Heart left ventricle (tissue), 16 donors: ENCODE measurements at places on chromosomes 3 and 15. TPM values are rescaled to one million over a fixed set of nuclear protein-coding genes. Genes with fewer than 3 reads are reported as not detected.

SLC2A2 gene
- total RNA-seq, result not detected

GPR160 gene
- 1.1 TPM for total RNA-seq

GRCh38 chr3:34808287-34808686 lies 831.0 kb upstream of the ARPP21 start:
- DNase-seq, result no peak

DNA sequence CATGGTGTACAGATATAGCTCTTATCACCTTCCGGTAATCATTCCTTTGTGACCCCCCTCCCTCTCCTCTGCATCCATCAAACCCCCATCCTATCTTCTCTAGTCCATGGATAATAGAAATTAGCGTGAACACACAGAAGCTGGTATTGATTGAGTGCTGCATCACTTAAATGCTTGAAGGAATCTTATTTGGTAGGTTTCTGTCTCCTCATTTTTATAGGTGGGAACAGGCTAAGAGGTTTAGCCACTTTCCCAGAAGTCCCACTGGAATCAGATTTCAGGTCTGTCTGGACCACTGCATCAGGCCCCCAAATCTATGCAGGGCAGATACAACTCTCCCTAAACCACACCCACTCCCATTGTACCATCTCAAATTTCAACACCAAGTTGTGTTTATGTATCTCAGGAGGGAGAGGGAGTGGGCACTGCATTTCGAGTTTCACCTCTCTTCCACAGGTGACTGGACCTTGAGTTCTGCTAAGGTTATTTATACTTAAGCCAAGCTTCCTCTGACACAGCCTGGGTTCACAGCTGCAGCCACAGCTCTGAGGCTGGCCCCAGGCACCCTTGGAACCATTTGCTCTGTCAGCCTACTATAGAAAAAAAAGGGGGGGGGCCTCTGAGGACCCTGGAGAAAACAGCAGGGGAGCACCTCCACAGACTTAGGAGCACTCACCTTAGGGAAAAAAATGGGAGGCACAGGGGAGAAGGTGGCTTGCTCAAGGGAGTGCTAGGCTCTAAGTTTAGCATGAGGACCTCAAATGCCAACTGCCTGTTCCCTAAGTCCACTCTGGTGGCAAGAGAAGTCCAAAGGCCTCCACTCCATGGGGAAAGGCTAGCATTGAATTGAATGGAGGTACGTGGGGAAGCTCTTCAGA lies 2.1 kb upstream of the NMB start:
- no peak for DNase-seq

DNA sequence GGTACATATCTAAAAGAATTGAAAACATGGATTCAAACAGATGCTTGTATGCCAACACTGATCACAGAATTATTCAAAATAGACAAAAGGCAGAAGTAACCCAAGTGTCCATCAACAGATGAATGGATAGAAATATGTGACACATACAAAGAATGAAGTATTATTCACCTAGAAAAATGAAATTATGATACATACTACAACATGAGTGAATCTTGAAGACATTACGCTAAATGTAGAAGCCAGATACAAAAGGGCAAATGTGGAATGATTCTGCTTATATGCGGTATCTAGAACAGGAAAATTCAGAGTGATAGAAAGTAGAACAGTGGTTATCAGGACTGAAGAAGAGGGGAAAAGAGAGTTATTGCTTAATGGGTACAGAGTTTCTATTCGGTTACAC lies 26.2 kb upstream of the SLC12A8 start:
- DNase-seq, result no peak

CYP11A1 gene
- 0.09 TPM for total RNA-seq

DNA sequence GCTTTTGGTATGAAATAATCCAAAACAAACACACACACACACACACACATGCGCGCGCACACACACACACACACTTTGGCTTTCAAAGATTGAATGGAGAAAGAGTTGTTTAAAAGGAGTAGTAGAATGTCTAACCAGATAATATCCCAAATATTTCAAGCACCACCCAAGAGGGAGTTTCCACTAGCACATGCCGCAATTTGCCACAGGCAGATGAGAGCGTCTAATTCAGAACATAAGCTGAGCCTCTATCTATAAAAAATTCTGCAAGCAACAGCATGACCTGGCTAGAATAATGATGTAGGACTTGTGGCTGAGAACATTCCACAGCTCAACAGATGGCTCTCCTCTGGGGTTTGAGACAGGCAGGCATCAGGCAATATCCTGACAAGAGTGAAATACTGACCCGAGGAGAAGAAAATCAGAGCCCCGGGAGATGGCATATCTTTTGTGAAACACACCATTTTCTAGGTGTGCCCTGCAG lies 302.5 kb upstream of the GADL1 start:
- peak; percentile 52 for DNase-seq

TNFSF10 gene
- total RNA-seq, result 19.3 TPM

DNA sequence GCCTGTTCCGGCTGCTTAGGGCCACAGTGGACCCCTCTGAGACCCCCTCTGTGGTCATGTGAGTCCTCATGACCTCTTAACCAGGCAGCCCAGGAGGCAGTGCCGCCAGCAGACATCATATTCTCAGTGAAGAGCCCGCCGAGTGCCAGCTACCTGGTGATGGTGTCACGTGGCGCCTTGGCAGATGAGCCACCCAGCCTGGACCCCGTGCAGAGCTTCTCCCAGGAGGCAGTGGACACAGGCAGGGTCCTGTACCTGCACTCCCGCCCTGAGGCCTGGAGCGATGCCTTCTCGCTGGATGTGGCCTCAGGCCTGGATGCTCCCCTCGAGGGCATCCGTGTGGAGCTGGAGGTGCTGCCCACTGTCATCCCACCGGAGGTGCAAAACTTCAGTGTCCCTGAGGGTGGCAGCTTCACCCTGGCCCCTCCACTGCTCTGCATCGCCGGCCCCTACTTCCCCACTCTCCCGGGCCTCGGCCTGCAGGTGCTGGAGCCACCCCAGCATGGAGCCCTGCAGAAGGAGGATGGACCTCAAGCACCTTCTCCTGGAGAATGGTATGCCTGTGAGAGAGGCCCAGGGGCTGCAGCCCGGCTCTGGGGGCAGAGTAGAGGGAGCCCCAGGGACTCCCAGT lies 176.1 kb downstream of the TBC1D2B start:
- DNase-seq, result peak; percentile 46

PAK6 gene
- 17.4 TPM for total RNA-seq

DNA sequence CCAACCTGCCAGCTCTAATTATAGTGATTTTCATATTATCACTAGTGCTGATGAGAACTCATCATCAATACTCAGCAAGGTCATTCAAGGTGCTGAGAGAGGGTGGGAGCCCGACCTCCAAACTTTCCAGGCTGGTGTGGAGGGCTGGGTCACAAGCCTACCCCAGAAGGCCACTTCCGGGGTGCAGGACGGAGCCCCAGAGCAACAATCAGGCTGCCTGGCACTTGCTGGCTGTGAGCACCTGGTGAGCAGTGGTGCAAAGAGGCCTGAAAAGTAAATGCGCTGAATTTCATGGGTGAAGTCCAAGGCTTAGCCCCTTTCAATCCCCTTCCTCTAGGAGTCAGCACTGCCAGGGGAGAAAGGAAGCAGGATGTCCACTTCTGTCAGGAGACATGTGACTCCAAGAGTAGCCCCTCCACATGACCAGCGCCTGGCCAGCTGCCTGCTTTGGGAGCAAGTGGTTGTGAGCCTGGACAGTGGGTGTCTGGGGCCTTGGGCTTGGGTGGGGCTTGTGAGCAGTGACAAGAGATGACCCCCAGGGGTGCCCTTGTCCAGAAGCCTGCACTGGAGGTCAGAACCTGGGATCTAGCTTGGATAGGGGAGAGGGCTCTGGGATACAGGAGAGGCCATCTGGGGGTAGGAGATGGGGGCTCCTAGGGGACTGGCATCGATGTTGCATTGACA lies 165.0 kb upstream of the TLE3 start:
- no peak for DNase-seq

ITIH4 gene
- total RNA-seq, result 1.7 TPM

GRCh38 chr15:84947947-84948830 lies 33.5 kb upstream of the PDE8A start:
- DNase-seq, result peak; percentile 52

DNA sequence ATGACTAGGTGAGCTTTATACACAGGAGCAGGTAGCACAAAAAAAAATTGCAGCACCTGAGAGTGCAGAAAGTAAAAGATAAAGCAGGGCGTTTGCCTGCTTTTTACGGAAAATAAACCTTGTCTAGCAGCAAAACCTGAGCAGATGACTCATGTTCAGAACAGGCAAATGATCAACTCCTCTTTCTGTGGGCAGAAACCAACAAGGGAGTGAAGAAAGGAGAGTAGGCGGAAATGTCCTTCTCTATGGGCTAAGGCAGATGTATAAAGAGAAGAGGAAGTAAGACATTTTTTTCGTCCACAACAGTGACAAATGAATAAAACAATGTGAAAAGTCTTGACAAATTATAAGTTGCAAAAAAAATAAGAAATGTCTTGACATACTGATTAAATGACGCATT lies 24.5 kb upstream of the GMNC start:
- no peak for DNase-seq

DNA sequence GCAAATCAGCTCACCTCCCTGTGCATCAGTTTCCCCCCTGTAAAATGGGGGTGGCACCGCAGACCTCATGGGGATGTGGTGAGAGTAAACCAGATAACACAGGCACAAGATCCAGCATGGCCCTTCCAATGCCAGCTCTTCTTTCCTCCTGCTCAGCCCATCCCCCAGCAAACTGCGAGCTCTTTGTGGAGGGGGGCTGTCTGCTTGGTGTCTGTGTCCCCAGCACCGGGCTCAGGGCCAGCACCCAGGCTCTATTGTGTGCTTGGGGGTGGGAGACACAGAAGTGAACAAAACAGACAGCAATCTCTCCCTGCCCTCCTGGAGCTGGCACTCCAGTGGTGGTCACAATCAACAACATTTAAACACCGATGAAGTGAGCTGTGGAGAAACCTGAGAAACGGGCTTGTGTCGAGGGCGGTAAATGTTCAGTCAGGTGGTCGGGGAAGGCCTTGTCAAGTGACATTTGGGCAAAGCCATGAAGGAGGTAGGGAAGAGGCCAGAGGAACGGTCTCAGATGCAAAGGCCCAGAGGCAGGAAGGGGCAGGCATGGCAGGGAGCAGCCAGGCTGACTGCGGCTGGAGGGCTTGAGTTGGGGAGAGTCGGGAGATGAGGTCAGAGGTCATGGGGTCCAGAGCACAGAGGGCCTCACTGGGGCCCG lies 28.4 kb downstream of the GRIP2 start:
- peak; percentile 13 for DNase-seq

DNA sequence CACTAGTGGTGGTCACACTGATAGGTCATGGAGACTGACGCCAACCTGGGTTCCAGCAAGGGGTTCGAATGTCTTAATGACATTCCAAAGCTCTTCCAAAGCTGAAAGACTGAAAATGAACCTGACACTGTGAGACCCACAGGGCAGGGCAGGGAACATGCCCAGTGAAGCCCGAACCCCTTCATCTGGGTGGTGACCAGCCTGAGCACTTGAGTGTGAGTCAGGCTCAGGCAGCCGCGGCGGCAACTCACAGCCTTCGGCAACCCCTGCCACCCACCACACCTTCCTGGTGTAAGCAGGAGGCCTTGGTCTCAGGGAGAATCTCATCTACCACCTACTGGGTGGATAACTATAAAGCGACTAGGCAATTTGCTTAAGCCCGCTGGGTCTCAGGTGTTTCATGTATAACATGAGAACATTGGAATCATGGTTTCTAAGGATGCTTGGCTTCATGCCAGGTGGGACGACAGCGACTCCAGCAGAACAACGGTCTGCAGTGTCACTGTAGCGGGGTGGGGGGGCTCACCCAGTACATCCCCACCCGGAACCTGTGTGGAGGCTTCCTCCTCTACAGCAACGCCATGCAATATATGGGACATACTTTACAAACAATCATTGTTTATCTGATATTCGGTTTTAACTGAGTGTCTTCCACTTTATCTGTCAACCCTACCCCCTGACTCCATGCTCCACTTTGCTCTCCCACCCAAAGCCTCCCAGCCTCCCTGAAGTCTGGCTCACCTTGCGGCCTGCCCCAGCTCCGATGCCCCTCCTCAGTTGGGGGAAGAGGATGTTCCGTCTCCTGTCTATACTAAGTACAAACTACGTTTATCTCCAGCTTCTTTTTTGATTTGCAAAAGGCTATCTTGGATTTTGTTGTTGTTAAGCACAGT lies 125.0 kb upstream of the MEF2A start:
- no peak for DNase-seq

DNA sequence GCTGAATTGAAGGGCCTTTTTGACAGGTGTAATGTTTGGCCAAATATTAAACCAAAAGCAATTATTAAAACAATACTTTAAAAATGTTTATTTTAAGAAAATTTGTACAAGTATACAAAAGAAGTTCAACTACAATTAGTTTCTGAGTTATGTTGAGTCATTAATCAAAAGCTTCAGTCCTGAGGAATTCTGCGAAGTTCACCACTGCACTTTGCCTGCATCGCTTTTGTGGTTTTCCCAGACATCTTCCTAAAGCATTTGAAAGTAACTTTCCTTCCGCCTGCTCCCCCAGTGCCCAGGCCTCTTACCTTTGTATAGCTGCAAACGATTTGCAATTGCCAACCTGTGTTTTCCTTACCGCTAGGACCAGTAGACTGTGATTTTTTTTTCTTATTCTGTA lies 69.5 kb downstream of the KCNAB1 start:
- no peak for DNase-seq

GRCh38 chr3:11563159-11563864 lies 80.4 kb downstream of the VGLL4 start:
- DNase-seq, result no peak

DNA sequence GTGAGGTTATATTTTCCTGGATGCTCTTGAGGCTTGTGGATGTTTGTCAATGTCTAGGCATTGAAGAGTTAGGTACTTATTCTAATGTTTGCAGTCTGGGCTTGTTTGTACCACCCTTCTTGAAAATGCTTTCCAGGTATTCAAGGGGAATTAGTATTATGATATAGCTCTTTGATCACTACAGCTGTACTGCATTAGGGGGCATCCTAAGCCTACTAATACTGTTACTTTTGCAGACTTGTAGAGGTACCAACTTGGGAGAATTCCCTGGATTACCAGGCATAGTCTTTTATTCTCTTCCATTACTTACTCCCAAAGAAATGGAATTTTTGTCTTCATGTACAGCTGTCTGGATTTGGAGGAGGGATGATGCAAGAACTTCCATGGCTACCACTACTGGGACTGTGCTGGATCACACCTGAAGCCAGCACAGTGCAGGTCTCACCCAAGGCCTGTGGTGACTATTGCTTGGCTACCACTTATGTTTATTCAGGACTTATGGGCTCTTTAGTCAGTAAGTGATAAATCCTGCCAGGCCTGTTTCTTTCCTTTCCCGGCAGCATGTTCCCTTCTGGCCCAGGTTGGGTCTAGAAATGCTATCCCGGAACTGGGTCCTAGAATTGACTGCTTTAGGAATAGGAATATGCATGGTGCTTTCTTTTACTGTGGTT lies 402.9 kb downstream of the IL20RB start:
- DNase-seq, result no peak

GRCh38 chr3:137106612-137107240 lies 148.9 kb downstream of the IL20RB start:
- no peak for DNase-seq

- DNase-seq, result no peak
Measured at GRCh38 chr3:55272031-55272645, 215.0 kb downstream of the WNT5A start.

GRCh38 chr3:142243134-142243533 lies 17.7 kb upstream of the GK5 start:
- DNase-seq, result no peak

- no peak for DNase-seq
Measured at GRCh38 chr3:61829722-61830350, 268.5 kb downstream of the PTPRG start.

- DNase-seq, result no peak
Measured at GRCh38 chr3:60053526-60054265, 1003.9 kb upstream of the CFAP20DC start.

PPP4R2 gene
- 66.3 TPM for total RNA-seq

SI gene
- total RNA-seq, result not detected

GRCh38 chr3:134357914-134358811 lies 16.1 kb downstream of the AMOTL2 start:
- no peak for DNase-seq

ANKUB1 gene
- not detected for total RNA-seq
